SJSA1 (cell line): ENCODE measurements at places on chromosomes 12 and 14. TPM values are rescaled to one million over a fixed set of nuclear protein-coding genes. Genes with fewer than 3 reads are reported as not detected.

Gene KLHL33
- not detected in 2 replicates for total RNA-seq

Gene KIF5A
- 2.1 and 2.8 TPM in 2 replicates for total RNA-seq

Gene KLRC4
- total RNA-seq: not detected in 2 replicates

Gene CACNA1C
- 6.1 and 17.0 TPM in 2 replicates for total RNA-seq

- DNase-seq: no peak
These were observed 1410.0 kb upstream of the TMEM132C start for GRCh38 chr12:126856958-126857357.

- peak; percentile 86 for DNase-seq
These were observed 29.1 kb upstream of the ADIPOR2 start for GRCh38 chr12:1661553-1662335.
